ENCODE measurements at places on chromosomes 16 and 17.

DNA sequence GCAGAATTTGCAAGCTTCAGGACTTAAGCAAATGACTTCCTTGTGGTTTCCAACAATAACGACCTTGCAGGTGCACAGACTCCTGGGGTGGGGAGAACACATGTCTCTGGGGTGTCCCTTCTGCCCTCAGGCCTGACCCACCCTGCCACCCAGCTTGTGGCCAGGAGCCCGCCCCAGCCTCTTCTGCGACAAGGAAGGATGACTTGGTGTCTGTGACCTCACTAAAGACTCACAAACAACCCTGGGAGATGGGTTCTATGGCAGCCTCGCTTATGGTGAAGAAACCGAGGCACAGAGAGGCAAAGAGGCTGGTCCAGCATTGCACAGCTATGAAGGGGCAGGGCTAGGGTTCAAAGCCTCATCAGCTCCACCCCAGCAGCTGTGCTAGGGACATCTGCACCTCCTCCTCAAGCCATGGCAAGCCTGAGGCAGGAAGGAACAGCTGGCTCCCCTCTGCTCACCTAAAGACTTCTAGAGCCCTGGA, 2.6 kb downstream of the ATP2A3 start:
- no peak for DNase-seq

- no peak for DNase-seq
Observed at GRCh38 chr16:89034971-89035668, 58.1 kb upstream of the CBFA2T3 start.

GRCh38 chr17:2023692-2024571, 1.2 kb downstream of the RTN4RL1 start:
- peak; percentile 97 for DNase-seq

DNA sequence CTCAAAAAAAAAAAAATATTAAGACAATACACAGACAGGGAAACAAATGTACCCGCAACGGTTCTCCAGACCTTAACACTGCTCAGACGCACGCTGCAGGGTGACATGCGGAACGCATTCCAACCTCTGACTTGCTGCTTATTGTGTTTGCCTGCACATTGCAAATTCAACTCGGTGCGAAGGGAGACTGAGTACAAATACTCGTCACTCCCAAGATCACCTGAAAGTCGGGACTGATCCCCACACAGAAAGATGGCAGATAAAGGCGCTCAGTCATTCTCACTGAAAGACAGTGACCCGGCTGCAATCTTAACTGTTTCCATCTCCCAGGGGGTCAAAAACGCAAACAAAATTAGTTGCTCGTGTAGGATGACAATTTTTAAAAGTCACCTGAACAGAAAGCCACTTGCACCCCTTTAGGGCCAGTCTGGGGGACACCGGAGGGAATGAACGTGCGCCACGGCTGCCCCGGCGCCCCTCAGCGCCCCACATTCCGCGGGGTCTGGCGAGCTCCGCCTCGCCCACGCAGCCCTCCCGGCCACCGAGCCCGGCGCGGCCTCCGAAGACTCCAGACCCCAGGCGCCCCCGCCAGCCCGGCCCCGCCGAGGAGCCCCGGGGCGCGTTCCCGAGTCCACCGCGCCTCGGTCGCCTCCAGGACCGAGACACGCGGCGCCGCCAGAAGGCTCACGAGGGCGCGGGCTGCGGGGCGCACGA, 589 bp downstream of the CLCN7 start:
- no peak for DNase-seq

- no peak for DNase-seq
Observed at GRCh38 chr16:10067406-10067805, 114.8 kb downstream of the GRIN2A start.

DNA sequence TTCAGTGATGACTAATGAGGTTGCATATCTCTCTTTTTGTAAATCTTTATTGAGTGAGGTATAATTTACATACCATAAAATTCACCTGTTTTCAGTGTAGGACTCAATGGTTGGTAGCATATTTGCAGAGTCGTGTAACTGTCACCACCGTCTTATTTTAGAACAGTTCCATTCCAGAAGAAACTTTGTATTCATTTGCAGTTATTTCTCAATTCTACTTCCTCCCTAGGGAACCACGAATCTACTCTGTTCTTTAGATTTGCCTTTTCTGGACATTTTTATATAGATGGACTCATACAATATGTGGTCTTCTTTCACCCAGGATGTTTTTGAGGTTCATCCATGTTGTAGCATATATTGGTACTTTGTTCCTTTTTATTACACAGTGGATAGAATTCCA, 3.7 kb downstream of the FTO start:
- no peak for DNase-seq

- no peak for DNase-seq
Observed at GRCh38 chr17:31645351-31645750, 213.7 kb downstream of the COPRS start.

GRCh38 chr16:68961778-68962402, 118.6 kb downstream of the TANGO6 start:
- no peak for DNase-seq

GRCh38 chr16:996681-997080, 15.1 kb downstream of the SOX8 start:
- DNase-seq = no peak

GRCh38 chr17:1029196-1029921, 32.4 kb downstream of the TIMM22 start:
- no peak for DNase-seq

- no peak for DNase-seq
Observed at GRCh38 chr17:64296246-64296645, 33.2 kb upstream of the TEX2 start.

GRCh38 chr16:25108054-25108453, 3.5 kb upstream of the LCMT1 start:
- peak; percentile 73 for DNase-seq

- no peak for DNase-seq
Observed at GRCh38 chr16:75319513-75320411, 68.3 kb upstream of the BCAR1 start.

DNA sequence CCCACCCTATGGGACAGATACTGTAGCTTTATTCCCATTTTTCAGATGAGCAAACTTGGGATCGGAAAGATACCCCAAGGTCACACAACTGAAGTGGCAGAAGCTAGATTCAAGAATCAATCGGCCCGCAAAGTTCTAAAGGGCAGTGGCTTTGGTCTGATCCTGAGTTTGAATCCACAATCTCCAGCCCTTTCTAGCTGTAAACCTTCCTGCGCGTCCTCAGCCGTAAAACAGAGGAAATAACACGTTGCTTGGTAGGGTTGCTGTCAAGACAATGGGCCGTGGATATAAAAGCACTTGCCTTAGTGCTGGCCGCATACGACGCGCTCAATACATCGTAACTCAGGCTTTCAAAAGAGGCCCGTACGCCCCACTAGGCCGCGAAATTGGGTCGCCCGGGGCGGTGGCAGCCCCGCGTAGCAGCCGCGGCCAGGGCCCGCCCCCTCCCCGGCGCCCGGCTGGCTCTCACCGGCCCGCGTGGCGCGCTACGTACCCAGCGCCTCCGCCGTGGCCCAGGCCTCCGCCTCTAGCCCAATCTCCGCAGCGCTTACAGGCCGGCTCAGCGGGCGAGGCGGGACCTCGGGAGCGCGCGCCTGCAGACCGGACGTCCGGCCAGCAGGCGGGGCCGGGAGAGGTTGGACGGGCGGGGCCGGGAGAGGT, at the start of gene DCAKD:
Gene DCAKD (minus strand): TSS at position 573 of the 660 bp plus-strand sequence. CDS start 16,747 bp downstream, outside the sequence.
- DNase-seq = peak; percentile 99

- DNase-seq = peak; percentile 86
Observed at GRCh38 chr17:77501101-77501566, 360.4 kb downstream of the SEC14L1 start.

DNA sequence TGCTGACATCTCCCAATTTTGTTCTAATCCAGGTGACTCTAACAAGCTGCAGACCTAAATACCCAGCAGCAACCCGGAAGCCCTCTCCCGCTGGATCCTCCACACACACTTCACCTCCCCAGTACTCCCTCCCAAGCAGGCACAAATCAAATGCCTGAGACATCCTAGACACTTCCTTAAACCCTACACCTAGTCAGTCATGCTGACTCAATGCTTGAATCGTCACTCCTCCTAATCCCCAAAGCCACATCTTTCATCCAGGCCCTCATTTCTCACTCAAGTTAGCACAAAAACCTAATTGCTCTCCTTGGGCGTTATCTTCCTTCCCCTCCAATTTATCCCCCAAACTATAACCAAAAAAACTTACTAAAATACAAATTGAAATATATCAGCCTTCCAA, 32.7 kb downstream of the CMC2 start:
- DNase-seq = no peak

DNA sequence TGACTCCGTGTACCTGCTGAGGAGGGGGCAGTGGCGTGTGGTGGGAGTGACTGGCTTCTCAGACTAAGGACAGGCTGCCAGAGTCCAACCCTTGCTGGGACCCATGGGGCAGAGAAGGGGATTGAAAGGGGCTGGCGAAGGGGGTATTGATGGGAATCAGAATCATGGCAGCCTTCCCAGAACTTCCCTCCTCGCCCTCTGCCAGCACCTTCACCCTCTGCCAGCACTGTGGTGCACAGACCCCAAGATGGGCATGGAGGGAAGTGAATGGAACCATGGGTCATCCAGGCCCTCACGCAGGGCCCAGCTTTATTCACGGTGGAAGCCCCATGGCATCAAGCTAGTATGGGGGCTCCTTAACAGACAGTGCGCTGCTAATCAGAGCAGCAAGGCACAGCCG, 76.8 kb downstream of the IRX5 start:
- DNase-seq = no peak

GRCh38 chr17:40168262-40168832, 8.9 kb upstream of the RAPGEFL1 start:
- peak; percentile 82 for DNase-seq

DNA sequence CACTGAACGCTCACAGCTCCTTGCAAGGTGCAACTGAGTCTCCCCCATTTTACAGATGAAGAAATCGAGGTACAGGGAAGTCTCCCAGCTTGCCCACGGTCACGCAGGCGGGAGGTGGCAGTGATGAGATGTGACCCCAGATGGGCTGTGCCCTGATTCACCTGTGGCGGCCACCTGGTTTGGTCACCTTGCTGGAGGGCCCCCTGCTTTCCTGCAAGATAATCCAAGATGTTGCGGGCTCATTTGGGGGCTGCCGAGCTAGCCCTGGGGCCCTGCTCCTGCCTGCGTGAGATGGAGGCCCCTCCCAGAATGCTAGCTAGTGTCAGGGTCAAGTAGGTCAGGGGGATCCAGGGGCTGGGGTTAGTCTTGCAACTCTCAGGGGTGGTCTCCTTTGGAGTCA, 59.6 kb upstream of the IL34 start:
- DNase-seq = no peak

GRCh38 chr16:57739756-57740422, 4.3 kb downstream of the KATNB1 start:
- no peak for DNase-seq

DNA sequence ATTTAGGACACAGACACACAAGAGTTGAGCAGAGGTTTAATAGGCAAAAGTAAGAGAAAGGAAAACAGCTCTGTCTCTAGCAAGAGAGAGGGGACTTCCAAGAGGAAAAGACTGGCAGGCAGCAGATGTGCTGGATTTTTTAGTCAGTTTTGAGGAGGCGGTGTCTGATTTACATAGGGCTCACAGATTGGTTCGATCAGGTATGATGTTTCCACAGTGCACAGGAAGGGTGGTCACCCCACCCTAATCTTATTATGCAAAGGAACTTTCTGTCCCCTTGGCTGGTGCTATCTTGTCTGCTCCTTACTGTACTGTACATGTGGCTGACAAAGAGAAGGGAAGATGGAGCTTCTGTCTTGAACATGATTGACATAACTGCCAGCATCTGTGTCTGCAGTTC, 25.3 kb downstream of the BFAR start:
- DNase-seq = no peak

- no peak for DNase-seq
Observed at GRCh38 chr17:70912716-70913485, 743.6 kb downstream of the KCNJ2 start.

- DNase-seq = no peak
Observed at GRCh38 chr16:74275711-74276110, 20.9 kb upstream of the PSMD7 start.

DNA sequence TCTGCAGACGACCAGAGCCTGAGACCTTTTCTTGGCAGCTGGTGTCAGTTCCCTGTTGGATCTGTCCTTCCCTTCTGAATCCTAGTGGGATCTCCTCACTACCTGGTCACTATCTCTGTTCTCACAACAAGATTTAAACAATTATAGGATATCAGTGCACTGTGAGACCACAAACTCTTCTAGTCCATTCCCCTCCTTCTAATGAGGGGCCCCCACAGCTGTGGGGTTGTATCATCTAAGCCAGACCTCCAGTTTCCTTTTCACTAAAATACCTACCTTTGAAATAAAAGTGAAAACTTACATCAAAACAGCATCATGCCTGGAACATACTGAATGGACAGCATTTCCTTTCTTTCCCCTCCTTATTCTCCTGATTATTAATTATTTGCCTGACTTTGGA, 233.2 kb downstream of the PRKCA start:
- DNase-seq = no peak

GRCh38 chr16:55466209-55466608, 12.8 kb upstream of the MMP2 start:
- DNase-seq = peak; percentile 43

- DNase-seq = no peak
Observed at GRCh38 chr17:50476545-50477315, 1.9 kb upstream of the RSAD1 start.

DNA sequence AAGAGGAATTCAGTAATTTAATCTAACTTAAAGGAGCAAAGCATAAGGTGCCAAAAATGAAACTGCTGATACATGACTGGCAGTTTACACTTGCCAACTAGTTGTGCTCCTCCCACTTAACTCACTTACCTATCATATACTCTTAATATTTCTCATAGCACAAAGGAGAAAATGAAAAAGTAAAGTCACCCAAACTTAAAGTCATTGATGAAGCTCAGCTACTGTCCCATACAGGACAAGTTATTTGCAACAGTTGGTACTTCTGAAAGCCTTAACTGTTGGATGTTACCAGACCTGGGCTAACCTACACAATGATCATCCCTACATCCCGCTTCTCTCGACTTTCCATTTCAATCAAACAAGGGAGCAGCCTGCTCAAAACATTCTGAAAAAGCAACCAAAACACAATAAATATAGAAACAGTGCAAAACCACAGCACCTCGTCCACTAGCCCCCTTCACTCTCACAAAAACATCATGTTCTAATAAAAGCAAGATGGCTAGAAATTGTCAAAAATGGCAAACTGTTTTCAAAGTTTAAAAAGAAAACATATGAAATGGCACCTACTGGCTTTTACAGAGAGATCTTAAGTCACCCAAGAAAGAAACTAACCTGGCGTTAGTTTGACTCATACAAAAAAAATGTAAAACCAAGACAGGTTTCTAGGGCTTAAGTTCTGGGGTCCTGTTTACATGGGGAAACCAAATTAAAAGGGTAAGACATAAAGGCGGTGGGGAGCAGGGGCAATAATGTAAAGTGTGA, 868 bp downstream of the MED13 start:
- DNase-seq = no peak

- DNase-seq = no peak
Observed at GRCh38 chr16:64657316-64658011, 464.4 kb downstream of the CDH11 start.

DNA sequence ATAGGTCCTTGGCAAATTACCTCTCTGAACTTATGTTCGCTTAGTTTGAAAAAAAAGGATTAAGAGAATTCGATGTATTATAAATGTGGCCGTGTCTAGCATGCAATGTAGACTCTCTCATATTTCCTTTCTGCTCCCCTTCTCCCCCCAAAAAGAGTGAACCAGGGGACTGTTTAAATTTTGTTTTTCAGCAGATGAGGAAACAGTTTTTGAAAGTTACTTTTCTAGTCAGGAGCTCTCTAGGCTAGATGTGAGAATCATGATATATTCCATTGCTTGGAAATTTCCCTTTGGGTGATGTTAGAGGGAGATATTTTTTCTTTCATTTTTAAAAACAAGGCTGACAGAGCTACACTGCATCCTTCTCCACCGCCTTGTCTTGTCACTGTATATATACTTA, 1.1 kb upstream of the CDC27 start:
- DNase-seq = no peak

GRCh38 chr17:58343131-58343530, 8.9 kb downstream of the SUPT4H1 start:
- no peak for DNase-seq
